Stimulated activated CD4-positive, alpha-beta T cell treated with anti-CD3 and anti-CD28 coated beads, Interleukin-1b, Interleukin-23, amount 100 ng/mL, for 24 hours (primary cell): ENCODE measurements at places on chromosomes 1 and 21.
A peak's percentile ranks its signal among the peaks of the same experiment; 100 is the strongest.

DNA sequence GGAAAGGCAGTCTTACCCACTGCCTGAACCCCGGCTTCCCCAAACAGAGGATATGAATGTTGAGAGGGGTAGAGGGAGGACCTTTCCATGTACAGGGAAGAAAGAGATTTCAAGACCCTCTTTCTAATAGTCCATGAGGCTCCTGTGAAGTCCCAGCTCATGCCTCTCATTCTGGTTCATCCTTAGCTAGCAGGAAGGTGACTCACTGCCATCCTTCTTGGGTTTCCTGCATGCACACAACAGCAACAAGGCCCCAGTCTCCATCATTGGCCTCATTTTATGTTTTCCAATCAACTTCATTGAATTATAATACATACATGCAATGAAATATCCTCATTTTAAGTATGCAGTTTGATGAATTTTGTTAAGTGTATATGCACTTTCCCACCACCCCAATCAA is 46.2 kb downstream of the SYT2 start:
- no peak for DNase-seq

- DNase-seq = no peak
These were observed 29.4 kb downstream of the PTGFR start for GRCh38 chr1:78520216-78520615.

DNA sequence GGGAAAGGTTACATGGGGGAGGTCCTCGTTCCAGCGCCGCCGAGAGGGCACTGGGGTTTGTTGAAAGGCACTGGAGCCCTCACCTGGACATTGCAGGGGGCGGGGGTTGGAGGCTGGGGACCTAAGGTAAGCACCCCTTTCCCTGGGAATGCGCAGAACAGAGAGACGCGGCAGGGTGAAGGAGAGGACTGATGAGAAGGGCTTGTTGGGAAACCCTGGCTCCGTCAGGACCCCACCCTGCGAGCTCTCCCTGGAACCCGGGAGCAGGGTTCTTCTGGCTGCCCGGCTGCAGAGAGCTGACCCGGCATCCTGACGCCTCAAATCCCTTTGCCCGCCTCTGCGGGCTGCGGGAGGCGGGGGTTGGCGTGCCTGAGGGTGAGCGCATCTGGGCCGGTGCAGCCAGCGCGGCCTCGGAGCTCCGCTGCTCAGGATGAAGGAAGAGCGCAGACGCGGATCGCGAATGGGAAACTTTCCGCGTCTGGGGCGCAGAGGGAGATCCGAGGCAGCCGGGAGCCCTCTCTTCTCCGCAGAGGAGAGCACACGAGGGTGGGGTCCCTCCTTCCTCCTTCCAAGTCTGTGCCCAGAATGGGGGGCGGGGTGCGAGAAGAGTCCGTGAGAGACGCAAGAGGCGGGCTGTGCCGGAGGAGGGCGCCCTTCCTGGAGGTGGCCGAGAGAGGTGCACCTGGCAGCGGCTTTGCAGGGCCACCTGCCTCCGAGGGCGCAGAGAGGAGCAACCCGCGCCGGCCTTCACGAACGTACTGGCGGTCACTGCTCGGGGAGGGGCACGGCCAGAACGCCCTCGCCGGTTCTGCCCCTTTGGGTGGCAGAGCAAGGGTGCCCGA is 2.4 kb downstream of the IGSF21 start:
- DNase-seq = no peak

- DNase-seq = peak; percentile 8
These were observed 76.5 kb upstream of the BTG3 start for GRCh38 chr21:17688912-17689874.

- DNase-seq = no peak
These were observed 2.2 kb downstream of the JUN start for GRCh38 chr1:58781541-58782177.

GRCh38 chr1:206882555-206882954 is 14.7 kb upstream of the IL24 start:
- no peak for DNase-seq
